ENCODE measurements at places on chromosomes 1 and 21. TPM values are rescaled to one million over a fixed set of nuclear protein-coding genes. Genes with fewer than 3 reads are reported as not detected.

GRCh38 chr1:226195144-226195543 lies 8.6 kb upstream of the ACBD3 start:
- no peak for DNase-seq

- DNase-seq: no peak
Measured at GRCh38 chr21:43345746-43346409, 81.1 kb downstream of the SIK1 start.

DNA sequence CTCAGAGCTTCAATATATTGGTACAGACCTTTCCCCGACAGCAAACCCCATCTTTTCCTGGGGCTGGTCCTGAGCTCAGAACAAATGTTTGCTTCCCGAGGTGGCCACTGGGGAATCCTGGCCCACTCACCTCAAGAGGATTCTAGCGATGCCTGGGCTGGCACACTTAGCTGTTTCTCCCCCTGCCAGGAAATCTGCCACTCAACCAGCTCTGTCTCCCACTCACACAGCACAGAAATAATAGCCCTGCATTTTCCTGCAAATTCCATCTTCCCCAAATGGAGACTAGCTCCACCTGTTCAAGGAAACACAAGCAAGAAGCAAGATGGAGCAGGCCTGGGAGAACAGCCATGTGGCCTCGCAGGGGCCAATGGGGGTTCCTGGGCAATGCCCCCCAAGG lies 21.1 kb downstream of the KCNN3 start:
- no peak for DNase-seq

DNA sequence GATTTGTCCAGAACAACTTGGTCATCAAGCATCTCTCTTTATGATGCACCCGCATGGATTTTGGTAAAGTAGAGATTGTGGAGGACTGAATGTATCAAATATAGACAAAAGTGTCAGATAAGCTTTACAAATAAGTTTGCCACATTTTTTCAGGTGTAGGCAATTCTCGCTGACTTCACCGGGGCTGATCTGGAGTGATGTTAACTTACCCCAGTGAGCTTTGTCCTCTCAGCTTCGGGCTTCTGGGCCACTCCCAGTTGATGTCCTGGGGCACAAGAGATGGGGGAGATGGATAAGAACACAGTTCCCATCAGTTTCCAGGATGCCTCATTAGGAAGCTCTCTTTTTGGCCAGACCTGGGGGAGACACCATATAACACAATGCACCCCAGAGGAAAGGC lies 117.7 kb downstream of the ETS2 start:
- DNase-seq: no peak

DNA sequence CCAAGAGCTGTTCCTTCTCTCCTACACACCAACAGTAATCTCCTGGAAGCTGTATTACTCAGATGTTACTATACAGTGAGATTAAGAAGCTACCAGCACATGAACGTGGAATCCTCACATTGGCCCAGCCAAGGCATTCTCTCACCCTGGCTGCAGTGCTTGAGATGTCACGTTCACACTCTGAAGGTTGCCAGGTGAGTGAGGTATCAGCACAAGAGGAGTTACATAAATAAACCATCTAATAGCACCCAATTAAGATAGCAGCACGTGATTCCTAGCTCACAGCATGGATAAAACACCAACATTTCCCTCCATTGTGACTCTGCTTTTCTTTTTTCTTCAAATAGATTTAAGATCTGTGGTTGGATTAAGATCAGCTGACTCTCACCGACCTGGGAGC lies 182.8 kb downstream of the PLPP3 start:
- no peak for DNase-seq

DNA sequence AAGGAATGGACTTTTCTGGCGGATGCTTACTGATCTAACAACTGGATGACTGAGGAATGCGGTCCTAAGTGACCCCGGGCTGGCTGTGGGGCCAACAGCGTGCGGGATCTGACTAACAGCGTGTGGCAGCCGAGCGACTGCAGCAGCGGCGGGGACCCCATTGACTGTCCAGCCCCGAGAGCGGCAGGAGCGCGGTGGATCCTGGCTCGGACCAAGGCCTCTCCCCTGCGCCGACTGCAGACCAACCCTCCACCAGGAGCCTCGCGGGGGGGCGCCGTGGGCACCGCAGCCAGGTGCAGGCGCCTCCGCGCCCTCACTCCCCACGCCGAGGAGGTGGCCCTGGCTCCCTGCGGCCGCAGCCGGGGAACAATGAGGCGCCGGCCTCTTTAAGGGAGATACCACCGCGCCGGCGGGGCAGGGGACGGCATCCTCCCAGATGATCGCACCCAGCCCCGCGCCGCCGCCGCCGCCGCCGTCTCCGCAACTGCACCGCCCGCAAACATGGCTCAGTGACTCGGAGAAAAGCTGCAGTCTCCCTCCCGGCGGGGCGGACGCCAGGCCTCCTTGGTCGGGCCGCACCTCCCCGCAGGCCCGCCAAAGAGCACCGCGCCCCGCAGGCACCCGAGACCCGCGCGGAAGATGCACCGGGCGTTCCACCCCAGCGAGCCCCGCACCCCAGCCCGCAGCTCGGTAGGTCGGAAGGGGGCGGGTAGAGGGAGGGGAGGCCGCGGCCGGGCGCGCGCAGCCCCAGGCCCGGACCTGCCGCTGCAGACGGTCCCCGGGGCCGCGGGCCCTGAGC lies 694 bp upstream of the PDIK1L start:
- peak; percentile 86 for DNase-seq

DNA sequence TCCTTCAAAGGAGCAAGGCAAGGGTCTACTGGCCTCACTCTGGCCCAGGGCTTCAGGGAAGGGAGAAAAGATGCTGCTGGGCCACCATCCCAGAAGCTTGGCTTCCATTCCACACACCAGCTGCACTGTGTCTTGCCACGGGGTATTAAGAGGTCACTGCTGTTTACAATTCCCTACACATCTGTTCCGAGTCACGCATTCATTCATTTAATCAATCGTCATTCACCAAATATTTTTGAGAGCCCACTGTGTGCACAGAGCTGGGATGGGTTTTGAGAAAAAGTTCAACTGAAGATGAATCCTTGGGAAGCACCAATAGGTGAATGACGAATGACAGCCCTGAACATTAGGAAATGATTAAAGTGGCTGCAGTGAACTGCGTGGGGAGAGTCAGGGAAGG lies 101.7 kb downstream of the NAV1 start:
- no peak for DNase-seq

DNA sequence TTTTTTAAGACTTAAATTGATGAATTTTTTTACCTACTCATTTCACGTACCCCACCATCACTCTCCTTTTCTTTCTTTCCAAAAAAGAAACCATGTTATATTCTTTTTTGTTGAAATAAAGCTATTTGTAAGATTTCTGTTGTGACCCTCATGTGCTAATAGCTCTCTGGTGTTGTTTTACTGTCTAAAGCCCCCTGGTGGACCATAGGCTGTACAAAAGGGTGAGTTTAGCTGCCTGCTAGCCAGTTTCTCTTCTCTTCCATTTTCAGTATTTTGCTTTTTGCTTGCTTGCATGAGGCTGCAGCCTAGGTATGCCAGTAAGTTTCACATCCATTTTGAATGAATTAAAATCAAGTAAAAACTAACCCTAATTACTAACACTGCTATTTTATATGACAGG lies 15.6 kb upstream of the VAMP3 start:
- DNase-seq: no peak

DNA sequence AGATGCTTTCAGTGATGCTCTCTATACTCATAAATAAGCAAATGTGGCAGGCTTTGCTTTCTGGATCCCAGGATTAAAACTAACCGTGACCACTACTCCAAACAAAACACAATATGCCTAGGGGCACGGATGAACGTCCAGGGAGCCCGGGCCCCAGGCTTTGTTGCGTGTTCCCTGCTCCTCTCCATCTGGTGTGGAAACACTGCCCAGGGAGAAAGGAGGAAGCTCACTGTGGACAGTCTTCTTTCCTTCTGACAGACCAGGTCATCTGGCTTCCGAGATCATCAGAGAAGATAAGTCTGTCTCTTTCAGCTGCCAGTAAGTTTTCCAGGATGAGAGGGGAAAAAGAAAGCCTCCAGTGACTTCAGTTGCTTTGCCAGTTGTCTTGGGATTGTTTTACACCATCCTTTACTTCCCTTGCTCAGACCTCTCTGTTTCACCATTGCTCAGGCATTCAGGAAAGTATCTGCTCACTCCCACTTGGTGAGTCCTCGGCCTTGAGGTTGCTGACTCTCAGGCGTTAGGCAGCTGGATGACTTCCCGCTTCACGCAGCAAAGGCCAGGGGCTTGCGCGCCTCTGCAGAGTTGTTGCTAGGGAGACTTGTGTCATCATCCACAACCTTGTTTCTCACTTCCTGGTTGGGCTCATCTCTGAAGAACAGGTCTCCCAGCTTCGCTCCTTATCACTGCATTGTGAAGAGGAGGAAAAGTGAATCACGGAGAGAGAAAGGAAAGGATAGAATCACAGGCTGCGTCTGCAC lies 20.6 kb upstream of the PGD start:
- no peak for DNase-seq

GRCh38 chr1:185068341-185068740 lies 23.0 kb downstream of the RNF2 start:
- DNase-seq: no peak

- no peak for DNase-seq
Measured at GRCh38 chr1:19331262-19331878, 19.2 kb downstream of the SLC66A1 start.

DNA sequence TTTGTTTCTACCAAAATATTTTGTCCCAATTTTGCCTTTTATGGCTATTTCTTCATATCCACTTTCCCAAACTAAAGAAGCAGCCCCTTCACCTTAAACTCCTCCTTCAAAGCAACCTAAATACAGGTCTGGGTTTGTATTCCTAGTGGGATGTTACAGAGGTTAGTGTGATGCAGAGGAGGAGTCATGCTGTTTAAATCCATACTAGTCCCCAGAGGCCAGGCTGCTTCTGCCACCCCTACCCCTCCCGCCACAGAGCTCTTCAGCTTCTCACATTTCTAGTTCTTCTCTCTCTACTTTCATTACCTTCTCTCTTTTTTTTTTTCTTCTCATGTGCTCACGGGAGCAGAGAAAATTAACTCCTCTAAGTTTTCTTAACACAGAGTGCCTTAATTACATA lies 29.3 kb downstream of the SELL start:
- peak; percentile 49 for DNase-seq

DNA sequence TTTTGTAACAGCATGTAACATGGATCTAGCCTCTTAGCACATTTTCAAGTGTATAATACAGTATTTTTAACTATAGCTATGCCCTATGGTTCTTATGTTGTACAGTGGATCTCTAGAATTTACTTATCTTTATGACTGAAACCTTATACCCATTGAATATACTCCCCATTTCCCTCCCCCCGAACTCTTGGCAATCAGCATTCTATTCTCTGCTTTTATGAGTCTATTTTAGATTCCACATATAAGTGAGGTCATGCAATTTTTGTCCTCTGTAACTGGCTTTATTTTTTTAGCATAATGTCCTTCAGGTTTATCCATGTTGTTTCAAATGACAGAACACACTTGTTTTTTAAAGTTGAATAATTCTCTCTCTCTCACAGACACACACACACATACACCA lies 3.1 kb upstream of the GBP6 start:
- no peak for DNase-seq

- DNase-seq: no peak
Measured at GRCh38 chr1:107244709-107245500, 104.1 kb downstream of the NTNG1 start.

DNA sequence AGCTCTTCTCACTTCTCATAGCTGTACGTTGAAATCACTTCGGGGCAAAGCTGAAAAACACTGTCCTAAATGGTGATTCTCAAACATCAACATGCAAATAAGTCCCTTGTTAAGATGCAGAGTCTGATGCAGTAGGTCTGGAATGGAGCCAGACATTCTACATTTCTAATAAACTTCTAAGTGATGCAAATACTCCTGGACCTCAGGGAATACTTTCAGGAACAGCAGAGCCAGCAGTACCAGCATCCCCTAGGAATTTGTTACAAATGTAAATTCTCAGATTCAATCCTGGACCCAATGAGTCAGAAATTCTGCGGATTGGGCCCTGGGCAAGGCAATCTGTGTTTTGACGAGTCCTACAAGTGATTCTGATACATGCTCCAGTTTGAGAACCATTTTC lies 152.3 kb downstream of the PCNX2 start:
- no peak for DNase-seq

DNA sequence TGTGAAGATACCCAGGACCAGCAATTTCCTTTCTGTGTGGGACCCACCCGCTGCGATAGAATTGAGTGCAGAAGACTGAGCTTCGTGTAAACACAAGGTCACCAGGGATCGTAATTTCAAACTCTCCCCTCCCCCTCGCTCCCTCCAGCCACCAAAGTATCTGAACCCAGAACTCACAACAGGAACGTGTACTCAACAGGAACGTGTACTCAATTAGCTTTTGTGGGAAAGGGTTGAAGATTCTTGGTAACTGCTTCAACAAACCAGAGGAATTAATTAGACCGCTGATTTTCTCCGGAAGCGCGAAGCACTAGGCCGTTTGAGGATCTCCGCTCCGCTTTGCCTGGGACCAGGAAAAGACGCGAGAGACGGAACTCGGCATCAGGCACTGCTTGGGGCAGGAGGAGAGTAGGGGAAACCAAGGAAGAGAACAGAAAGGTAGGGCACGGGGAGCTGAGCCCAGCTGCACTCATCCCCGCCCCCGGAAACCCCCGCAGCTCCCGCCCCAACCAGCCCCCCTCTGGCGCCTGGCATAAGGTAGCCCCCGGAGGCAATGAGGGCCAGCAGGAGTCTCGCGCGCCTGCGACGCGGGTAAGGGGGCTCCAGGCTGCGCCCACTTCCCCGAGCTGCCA lies 453 bp downstream of the DRAM2 start:
- DNase-seq: no peak

DNA sequence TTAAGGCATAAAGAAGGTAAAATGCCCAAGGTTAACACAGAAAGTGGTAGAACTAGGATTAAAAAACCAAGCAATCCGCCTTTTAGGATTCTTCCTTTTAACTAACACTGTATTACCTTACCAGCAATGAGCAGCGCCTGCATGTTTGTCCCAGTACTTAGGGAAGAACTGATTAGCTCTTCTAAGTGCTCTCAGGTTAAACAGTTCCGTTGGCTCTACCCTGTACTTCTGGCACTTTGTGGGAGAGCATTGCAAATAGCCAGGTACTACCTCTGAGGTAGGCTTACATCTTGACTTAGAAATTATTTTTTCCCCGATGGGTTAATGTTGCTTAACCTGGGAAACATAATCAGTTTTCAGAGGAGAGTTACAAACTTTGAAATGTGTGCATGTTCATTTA lies 21.5 kb downstream of the DHX9 start:
- DNase-seq: no peak

DNA sequence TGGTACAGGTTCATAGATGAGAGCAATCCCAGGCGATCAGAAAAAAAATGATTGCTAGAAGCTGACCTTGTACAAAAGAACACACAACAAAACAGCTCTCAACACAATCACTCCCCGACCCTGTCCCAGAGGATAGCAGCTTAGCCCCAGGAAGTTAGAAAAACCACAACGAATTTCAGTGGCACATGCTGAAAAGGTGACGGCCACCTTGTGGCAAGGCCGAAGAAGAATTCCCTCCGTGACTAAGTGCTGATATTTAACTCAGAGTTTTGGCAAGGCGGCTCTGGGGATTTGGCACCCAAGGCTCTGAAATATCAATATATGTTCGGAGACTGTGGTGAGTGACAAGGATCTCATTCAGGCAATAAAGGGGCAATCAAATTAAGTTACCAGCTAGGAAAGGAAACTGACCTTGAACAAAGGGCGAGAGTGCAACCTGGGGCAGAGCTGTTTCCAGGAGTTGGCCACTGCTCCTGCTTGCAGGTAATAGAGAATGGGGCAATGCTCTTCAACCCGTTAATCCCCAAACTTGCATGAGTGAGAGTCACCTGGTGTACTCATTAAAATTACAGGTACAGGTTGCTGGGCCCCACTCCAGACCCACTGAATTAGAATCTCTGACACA lies 96.2 kb downstream of the BEND5 start:
- DNase-seq: no peak

The DPH5 gene
- total RNA-seq: 39.4 TPM

The CELA2B gene
- not detected for total RNA-seq

The KLF17 gene
- not detected for total RNA-seq

The MPL gene
- total RNA-seq: not detected

The PWP2 gene
- total RNA-seq: 13.5 TPM
